ENCODE measurements at places on chromosomes 7 and 10.

GRCh38 chr10:110672580-110672919 is 28.4 kb downstream of the RBM20 start:
- no peak for DNase-seq

DNA sequence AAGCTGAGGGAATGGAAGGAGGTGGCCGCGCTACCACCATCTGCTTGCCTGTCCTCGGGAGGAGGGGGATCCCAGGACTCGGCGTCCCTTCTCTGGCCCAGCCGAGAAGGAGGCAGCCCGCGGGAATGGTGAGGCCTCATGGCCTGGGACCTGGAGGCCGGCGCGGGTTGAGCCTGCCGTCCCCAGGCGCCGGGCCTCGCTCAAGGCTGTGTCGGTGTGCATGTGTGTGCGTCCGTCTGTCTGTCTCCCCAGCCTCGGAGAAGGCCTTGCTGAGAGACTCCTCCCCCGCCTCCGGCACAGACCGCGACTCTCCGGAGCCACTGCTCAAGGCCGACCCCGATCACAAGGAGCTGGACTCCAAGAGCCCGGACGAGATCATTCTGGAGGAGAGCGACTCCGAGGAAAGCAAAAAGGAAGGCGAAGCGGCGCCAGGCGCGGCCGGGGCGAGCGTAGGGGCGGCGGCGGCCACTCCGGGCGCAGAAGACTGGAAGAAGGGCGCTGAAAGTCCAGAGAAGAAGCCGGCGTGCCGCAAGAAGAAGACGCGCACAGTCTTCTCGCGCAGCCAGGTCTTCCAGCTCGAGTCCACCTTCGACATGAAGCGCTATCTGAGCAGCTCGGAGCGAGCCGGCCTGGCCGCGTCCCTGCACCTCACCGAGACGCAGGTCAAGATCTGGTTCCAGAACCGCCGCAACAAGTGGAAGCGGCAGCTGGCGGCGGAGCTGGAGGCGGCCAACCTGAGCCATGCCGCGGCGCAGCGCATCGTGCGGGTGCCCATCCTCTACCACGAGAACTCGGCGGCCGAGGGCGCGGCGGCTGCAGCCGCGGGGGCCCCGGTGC is 1.3 kb downstream of the HMX3 start:
- DNase-seq: no peak

- DNase-seq: peak; percentile 30
Measured at GRCh38 chr7:53350241-53350640, 314.8 kb downstream of the POM121L12 start.

DNA sequence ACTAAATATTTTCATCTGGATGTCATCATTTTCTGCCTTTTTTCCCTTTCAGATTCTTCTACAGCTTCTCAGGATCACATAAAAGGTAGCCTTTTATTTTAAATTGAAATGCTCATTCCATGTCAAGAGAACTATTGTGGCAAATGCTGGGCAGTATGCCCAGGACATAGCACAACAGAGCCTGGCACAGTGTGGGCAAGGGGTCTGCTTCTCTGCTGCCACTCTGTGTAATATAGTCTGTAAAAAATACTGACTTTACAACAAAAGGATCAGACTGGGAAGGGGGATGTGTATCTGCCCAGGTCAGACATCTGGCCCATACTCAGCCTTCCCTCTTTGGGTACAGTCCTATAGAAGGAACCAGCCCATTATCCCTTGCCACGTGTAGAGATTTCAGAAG is 62.7 kb downstream of the CUZD1 start:
- no peak for DNase-seq

GRCh38 chr10:33031815-33032653 is 74.0 kb upstream of the ITGB1 start:
- no peak for DNase-seq

- no peak for DNase-seq
Measured at GRCh38 chr7:17770710-17771375, 169.5 kb downstream of the SNX13 start.

GRCh38 chr10:77522268-77522809 is 115.3 kb downstream of the KCNMA1 start:
- no peak for DNase-seq

- no peak for DNase-seq
Measured at GRCh38 chr7:39672176-39672575, 48.8 kb downstream of the RALA start.

- DNase-seq: no peak
Measured at GRCh38 chr10:71708897-71709882, 10.4 kb downstream of the C10orf105 start.

DNA sequence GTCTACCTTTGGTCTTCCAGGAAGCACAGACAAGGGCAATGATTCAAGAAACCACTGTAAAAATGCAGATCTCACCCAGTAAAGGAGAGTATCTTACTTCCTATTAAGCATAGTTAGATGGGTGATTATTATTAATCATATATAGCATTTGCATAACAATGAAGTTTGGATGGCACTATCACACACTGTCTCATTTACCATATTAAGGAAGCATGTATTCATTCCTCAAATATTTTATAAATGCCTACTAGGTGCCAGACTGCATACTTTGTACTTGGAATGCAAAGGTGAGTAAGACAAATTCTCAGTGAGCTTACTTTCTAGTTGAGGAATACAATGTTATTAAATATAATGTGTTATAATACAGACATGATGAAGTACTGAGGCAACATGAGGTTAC is 53.9 kb upstream of the SKAP2 start:
- DNase-seq: no peak

DNA sequence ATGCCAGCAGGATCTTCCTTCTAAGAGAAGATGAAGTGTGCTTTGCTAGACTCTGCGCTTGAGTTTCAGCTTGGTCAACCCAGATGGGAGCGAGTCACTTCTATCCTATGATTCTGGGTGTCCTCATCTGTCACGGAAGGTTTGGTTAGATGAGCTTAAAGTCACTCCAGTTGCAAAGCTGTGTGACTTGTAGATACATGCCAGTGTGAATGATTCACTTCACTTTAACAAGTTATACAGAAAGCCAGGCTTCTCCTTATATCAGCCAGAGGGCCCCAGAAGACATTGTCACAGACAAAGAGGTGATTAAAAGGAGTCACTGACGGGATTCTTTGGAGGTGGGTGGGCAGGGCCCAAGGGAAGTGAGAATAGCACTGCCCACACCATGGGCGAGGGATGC is 122.6 kb upstream of the PFKP start:
- no peak for DNase-seq

- DNase-seq: no peak
Measured at GRCh38 chr7:10803720-10804119, 170.0 kb upstream of the PHF14 start.

GRCh38 chr10:25888627-25889026 is 45.4 kb upstream of the MYO3A start:
- no peak for DNase-seq

- DNase-seq: no peak
Measured at GRCh38 chr10:86960003-86960862, 1.8 kb downstream of the SNCG start.

GRCh38 chr7:44163591-44163990 is 22.5 kb upstream of the MYL7 start:
- no peak for DNase-seq

DNA sequence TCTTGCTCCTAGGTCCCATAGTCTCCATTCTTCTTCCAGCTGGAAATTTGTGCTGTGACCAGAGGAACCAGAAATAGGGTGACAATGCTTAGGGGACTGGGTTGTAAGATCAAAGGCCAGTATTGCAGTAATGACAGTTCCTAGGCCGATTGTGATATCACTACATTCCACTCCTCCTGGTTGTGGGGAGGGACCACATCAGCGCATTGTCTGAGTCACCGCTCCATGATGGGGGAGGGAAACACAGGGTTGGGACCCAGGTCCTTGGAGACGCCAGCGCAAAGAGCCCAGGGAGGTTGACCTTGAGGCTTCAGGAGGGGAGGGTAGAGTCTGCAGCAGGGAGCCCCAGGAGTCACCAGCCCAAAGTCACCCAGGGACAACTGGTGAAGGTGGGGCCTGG is 20.8 kb upstream of the GGCT start:
- DNase-seq: peak; percentile 60

- no peak for DNase-seq
Measured at GRCh38 chr7:45658716-45659495, 84.7 kb downstream of the ADCY1 start.

DNA sequence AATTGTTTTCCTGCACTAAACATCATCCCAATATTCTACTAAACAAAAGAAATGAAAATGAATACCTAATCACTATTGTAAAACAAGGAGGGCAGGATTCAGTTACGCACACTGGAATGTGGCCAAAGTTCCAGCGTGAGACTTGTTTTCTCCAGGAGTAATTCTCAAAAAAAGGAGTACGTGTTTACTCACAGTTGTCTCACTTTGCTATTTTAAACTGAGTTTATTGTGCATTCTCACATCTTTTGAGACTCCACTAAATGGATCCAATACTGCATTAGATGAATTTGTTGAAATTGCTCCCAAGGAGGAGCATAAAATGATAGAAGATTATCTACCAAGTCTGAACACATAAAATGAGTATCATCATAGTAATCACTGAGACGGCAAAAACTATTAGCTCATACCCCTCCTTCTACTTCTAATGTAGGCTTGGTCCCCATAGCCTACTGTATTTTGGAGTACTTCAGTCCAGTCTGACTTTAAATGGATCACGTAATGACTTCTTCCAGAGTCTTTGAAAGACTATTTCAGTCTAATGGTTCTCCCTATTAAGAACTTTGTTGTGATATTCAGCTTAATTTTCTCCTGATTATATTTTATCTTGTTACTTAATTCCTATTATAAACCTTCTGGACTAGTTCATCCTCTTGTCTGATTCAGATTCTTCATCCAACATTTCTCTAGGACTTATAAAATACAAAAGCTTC is 3.8 kb downstream of the GRM3 start:
- no peak for DNase-seq

DNA sequence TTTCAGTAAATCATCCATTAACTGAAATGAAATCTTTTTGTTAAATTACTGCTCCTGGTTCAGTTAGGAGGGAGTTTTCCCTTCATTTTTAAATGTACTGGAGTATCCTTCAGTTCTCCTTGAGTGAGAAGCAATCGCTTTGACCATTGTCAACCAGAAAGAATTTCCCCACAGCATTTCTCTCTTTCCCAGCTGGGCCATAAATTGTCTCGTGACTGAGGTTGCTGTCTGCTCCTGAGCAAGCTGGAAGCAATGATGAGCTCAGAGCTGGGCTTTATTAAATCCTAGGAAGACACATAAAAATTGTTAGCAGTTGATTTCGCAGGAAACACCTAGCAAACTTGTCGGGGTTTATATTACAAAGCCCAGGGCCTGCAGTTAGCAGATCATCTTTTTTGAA is 102.0 kb upstream of the INSYN2A start:
- no peak for DNase-seq

DNA sequence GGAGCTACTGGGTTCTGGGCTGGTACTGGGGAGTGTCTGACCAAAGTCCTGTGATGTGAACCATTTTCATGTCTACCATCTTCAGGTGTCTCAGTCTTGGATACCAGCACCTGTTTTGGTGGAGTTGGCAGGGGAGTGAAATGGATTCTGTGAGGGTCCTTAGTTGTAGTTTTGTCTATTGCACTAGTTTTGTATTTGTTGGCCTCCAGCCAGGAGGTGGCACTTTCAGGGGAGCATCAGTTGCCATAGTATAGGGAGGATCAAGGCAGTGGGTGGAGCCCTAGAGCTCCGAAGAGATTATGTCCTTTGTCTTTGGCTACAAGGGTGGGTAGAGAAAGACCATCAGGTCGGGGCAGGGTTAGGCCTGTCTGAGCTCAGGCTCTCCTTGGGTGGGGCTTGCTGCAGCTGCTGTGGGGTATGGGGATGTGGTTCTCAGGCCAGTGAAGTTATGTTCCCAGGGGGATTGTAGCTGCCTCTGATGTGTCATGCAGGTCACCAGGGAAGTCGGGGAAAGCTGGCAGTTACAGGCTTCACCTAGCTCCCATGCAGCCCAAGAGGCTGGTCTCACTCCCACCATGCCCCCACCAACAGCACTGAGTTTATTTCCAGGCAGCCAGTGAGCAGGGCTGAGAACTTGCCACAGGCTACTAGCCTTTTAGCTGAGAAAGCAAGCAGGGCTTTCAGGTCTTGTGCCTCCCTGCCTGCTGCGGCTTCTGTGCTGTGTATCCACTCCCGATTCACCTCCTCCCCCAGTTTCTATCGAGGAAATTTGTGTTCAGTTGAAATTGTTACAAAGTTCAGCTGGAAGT is 153.1 kb downstream of the ZNF365 start:
- no peak for DNase-seq

GRCh38 chr10:36114141-36114540 is 472.0 kb upstream of the FZD8 start:
- DNase-seq: no peak

DNA sequence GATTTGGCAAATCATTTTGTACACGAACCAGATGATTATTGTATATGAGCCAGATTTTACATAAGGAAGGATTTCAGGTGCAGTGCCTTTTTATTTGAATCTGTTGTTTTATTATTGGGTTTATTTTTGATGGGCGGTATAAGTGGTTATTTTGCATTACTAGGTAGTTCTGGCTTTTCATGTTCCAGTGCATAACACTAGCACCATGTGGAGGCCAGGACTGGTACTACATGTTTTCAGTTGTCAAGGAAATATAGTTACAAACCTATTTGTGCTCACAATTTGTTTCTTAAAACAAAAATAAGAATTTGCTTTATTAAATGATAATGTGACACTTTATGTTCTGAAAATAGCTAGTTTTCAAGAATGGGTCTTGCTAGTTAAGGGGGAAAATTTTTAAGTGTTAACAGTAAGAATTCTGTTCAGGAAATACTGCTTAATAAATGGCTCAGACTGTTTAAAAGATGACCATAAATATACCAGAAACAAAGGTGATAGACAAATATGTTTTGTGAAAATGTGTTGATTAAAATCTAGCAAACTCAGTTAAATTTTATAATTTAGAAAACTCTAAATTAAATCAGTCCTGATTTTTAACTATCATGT is 7.1 kb upstream of the SEMA3E start:
- peak; percentile 33 for DNase-seq

DNA sequence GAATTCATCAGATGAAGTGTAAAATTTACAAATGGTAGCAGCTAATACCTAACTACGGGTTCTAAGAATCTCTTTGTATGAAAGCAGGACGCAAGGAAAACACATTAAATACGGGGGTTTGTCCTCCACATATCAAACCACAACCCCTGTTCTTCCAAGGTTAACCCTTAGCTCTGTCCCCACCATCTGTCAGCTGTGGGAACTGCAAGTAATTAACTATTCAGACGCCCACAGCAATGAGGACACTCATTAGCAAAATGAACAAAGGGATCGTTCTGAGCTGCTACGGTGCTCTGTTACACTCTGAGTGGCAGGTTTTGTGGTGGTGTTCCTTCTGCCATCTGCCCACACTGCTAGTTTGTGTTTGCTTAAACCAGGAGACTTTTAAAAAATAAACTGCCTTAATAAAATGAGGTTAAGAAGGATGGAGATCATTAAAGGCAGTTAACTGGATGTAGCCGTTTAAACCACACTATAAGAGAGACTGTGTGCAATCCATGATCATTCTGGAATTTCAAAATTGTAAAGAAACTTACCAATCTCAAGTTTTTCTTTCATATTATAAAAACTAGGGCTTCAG is 51.4 kb downstream of the C10orf67 start:
- no peak for DNase-seq

GRCh38 chr7:3482147-3482921 is 181.3 kb downstream of the SDK1 start:
- DNase-seq: no peak
